T-helper 1 cell (primary cell): ENCODE measurements at places on chromosomes 2 and 18.

DNA sequence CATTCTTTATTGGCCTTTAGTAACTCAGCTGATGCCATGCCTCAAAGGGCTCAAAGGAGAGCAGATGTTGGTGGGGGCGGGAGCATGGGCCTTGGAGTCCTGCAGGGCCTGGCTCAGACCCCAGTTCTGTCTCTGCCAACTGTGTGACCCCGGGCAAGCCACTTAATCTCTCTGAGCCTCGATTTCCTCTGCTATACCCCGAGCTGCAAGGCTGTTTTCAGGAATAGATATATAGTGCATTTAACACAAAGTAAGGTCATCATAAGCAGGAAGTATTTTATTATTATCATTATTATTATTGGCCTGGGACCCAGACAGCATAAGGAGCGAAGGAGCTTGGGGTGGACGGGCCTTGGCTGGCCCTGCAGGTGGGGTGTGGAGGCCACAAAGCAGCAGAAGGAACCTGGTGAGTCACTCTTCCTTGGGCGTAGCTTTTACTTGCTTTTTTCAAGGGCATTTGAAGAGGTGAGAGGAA is 162.7 kb downstream of the INHBB start:
- DNase-seq: no peak

- DNase-seq: no peak
Measured at GRCh38 chr2:191463790-191464189, 214.1 kb upstream of the NABP1 start.

DNA sequence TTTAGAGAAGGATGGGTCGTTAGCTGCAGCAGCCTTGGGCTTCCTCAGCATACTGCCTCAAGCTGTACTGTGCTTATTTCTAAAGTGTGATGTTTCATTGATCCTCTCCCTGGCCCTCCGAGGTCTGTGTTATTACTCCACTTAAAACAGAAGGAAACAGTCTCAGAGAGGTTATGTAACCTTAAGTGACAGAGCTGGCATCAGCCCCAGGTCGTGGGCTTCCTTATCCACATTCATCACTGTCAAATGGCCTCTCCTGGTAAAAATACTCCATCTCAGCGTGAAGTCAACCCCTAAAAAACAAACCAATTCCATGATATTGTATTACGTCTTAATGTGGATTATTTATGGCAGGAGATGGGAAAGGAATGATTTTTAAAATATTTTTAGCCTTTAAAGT is 153.3 kb upstream of the NOSTRIN start:
- no peak for DNase-seq

DNA sequence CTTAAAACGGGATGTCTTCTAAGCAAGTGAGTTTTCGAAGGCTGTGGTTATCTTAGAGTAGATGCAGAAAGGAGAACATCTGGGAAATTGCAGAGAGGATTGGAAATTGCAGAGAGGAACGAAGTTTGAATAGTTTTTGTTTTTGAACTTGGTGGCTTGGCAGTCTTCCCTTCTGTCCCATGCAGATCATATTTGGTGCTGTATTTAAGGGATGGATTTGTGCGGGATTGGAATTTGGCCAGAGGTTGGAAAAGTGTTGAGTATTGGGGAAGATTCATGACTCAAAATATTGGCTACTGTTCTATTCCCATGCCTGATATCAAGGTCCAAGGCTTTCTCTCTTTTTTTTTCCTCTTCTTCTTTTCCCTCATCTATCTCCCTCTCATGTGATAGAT is 18.2 kb downstream of the PTPRM start:
- DNase-seq: no peak

- no peak for DNase-seq
Measured at GRCh38 chr2:180405520-180405919, 398.4 kb upstream of the CWC22 start.

- no peak for DNase-seq
Measured at GRCh38 chr2:230172156-230172555, 47.6 kb downstream of the SP110 start.

GRCh38 chr2:207812726-207813080 is 43.0 kb upstream of the FZD5 start:
- DNase-seq: no peak
